Kidney (tissue), 22 donors: ENCODE measurements at places on chromosomes 12 and 14.

DNA sequence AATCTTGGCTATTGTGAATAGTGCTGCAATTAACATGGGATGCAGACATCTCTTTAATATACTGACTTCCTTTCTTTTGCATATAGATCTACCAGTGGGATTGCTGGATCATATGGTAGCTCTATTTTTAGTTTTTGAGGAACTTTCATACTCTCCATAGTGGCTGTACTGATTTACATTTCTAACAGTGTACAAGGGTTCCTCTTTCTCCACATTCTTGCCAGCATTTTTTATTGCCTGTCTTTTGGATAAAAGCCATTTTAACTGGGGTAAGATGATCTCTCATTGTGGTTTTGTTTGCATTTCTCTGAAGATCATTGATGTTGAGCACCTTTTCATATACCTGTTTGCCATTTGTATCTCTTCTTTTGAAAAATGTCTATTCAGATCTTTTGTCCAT lies 8.4 kb downstream of the AMDHD1 start:
- no peak for DNase-seq

DNA sequence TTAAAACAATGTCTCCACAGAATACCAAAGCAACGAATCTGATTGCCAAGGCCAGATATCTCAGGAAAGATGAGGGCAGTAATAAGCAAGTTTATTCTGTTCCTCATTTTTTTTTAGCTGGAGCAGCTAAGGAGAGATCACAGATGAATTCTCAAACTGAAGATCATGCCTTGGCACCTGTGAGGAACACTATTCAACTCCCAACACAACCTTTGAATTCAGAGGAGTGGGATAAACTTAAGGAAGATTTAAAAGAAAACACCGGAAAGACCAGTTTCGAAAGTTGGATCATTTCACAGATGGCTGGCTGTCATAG lies 994 bp downstream of the PRORP start:
- DNase-seq = no peak

DNA sequence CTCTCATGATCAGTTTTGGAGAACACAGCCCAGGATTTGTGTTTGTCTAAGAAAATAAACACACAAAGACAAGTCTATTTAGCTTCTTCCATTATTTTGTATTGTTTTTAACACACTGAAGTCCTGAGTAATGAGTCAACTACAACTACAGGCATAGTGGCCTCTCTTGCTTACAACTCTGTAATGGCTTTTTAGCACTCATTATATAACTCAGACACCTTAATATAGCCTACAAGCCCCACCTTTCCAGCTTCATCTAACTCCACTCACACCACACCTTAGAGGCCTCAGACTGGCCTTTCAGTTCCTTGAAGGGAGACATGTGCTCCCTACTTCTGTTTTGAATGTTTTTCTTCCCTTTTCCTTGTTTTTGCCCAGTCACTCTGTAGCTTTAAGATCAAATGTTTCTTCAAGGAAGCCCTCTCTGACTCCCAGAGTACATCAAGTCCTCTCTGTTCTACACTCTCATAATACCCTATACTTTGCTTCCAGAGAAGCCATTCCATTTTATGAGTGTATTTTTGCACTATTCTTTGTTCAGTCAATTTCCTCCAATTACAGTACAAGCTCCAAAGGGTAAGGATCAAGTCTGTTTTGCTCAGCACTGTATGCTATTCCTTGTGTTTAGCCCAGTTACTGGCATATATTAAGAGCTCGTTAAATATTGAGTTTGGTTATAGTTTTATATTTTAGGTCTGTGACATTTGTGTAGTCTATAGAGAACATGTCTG lies 233.6 kb upstream of the ARHGAP5 start:
- no peak for DNase-seq

GRCh38 chr12:46677749-46678148 lies 148.0 kb downstream of the SLC38A4 start:
- no peak for DNase-seq

GRCh38 chr12:27772328-27773049 lies 7.5 kb upstream of the KLHL42 start:
- no peak for DNase-seq

DNA sequence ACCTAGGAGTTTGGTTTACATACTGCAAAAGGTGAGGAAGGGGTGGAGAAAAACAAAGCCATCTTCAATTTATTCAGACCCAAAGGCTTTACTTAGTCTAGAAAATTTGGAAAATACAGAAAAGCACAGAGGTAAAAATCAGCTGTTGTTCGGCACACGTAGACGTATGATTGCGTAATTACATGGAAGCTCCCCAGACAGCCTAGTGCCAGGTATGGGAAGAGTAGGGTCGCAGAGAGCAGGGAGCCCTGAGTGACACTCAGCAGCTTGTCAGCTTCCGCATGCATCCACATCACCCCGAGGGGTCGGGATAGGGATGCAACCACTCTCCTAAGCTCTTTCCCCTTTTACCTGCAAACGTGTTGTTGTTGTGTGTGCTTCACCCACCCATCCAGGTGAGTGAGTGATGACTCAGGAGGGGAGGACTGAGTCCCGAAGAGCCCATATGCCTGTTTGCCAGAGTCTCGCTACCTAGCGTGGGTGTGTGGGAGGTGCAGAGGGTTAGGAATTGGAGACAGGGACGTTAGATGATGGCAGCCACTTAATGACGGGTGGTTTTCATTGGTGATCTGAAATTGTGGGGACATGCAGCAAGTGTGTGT lies 20.1 kb downstream of the PIWIL1 start:
- no peak for DNase-seq

DNA sequence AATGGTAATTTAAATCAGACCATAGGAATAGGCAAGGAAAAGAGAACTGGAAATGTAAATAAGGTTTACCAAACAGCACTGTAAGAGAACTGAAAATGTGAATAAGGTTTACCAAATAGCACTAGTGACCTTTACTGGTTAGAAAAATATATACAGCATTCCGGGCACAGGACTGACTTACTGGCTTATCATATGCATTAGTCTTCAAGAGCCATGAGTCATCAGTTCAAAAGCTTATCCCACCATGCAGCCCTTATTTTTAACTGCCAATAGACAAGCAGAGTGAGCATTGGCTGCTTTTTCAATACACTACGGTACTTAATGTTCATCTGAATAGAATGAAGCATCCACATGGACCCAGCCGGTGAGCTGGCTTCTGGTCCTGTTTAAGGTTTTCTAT lies 13.0 kb upstream of the NELL2 start:
- DNase-seq = no peak

- DNase-seq = no peak
These were observed 80.6 kb upstream of the DICER1 start for GRCh38 chr14:95237958-95238340.

DNA sequence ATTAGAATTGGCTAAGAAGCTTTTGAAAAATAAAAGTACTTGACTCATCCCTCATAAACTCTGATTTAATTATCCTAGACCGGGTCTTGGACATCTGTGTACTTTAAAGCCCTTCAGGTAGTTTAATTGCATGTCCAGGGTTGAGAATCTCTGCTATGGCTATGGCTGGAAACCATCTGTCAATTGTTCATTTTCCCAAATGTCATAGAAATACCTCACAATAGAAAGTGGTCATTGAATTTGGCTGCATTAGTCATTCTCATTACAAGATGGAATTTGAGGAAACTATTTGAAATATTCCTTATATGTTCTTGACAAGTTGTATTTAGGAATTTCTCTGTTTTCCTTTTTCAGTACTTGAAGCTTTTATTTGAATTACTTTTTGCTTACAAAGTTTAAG lies 111.3 kb downstream of the TSHR start:
- no peak for DNase-seq

DNA sequence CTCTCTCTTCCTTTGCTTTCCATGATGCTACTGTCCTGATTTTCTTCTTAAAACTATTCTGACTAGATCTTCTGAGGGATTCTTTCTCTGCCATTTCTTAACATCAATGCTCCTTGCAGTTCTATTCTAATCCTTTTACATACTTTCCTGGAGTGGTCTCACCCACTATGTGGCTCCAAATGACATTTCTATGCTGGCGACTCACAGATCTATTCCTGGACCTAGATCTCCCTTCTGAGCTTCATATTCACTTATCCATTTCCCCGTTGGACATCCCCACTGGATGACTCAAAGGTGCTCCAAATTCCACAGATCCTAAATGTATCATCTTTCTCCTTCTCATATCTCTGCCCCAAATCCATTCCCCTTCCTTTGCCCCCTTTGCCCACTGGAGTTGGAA lies 4.1 kb downstream of the TEP1 start:
- no peak for DNase-seq

GRCh38 chr12:50661300-50662115 lies 102.4 kb upstream of the ATF1 start:
- no peak for DNase-seq

DNA sequence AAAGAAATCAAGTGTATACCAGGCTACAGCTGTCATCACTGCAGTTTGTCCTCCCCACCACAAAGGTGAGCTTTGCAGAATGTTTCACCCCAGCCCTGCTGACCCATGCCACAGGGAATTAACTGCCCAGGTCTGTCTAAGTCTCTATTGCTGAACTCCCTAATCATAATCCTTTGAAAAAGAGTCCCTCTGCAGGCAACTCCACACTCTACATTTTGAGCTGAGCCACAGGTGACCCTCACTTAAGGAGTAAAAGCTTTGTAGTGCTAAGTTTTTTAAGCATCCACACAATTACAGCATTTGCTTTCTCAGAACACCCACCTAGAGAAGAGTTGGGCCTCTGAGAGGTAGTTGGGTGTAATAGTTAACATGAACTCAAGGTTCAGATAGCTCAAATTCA lies 90.0 kb downstream of the C12orf50 start:
- DNase-seq = no peak

DNA sequence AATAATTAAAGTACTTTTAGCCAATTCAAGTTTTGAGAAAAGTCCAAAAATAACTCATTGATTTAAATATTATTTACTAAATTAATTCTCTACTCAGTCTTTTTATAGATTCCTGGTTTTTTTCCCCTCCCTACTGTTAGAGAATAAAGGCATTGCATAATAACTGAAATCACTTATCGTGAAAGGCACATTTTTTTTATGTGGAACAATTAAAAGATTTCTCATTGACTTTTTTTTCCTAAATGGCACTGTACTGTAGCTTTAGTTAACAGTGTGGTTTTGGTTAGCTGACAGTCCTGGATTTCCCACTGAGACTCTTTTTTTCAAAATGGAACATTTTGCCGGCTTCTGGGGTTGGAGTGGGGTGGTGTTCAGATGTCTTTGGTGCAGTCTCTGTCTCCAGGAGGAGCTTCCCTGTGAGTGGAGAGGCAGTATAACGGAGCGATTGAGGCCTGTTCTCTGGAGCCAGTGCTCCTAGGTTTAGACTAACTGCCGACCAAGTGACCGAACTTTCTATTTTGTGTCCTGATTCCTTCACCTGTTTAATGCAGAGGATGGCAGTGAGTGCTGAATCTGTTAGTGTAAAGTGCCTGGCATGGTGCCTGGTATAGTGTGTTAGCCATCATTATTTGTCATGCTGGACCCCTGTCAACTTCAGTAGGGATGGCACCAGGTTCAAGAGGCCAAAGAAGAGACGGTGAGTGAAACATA lies 117.7 kb downstream of the ADCK1 start:
- no peak for DNase-seq

DNA sequence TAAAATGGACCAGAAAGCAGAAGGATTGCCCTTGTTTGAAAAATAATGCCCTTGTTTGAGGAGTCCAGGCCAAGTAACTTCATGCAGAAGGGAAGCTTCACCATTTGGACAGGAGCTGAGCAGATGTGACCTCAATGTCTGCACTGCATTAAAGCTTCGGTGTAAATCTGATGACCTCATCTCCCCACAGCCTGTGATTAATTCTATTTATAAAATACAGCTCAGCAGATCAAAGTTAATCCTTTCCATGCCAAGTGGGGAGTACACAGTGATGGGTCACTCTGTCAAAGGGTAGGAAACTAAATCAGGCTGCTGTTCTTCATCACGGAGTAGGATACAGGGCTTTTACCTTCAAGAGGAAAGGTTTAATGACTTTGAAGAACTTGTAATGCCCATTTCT lies 533.7 kb downstream of the RPS29 start:
- peak; percentile 79 for DNase-seq

- no peak for DNase-seq
These were observed 12.1 kb upstream of the BMP4 start for GRCh38 chr14:53968726-53969125.

DNA sequence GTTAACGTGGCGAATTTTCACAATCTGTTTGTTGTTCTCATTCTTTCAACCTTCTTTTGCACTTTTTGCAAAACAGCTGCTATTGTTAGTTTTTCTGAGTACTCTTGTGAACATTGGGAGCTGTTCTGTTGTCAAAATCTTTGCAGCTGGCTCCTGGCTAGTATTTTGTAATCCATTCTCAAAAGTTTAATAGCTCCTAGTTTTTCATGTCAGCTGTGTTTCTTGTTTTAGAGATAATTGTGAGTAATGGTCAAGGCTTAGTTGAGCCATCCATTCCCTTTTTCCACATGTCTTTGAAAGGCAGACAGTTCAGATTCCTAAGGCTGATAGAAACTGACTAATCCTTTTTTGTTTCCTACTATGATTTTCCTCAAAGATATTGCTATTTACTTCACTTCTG lies 39.1 kb upstream of the CRADD start:
- no peak for DNase-seq

DNA sequence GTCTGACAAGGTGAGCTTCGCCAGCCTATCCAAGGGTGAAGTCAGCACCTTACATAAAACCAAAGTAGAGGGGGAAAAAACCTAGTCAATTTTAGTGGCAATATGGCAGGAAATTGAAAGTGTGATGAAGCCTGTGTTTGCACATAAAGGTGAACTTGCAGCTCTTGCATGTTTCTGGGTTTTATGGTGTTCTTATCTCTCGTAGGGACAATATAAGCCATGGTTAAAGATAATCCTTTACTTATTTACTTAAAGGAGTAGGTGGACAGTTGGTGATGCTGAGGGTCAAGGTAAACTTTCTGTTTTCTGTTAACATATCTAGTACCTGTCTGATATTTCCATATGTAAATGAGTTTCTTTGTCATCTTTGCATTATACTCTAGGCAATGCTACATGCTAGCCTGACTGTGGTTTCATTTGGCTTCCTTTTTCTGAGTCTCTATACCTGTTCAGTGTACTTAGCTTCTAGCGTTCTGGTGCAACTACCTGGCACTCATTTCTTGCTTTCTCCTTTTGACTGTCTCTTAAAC lies 32.8 kb downstream of the CCDC91 start:
- no peak for DNase-seq

- DNase-seq = no peak
These were observed 27.6 kb downstream of the CCDC63 start for GRCh38 chr12:110874351-110874750.

DNA sequence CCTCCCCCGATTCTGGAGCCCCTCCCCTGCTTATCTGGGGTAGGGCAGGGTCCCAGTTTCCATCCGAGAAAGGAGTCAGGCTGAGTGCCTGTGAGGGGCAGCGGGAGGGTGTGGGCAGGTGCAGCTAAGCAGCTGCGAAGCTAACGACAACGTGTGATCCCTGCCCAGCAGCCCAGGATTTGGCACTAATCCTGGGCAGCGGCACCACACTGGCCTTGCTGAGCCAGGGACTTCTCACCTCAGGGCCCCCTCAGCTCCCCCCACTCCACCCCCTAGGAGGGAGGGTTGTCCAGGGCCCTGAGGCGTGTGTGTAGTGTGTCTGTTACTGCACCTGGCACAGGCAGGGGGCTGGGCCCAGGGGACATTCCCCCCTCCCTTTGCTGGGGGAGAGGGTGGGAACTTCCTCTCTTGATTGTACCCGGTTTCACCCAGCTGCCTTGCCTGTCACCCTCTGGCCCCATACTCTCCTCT lies 1.8 kb downstream of the SMIM41 start:
- no peak for DNase-seq
